ENCODE measurements at places on chromosomes 3 and 15.

GRCh38 chr15:45089712-45090373 is 24.1 kb downstream of the DUOX2 start:
- DNase-seq: no peak
- no peaks in the 10 kb centered on the region for H3K27me3 ChIP-seq
- no peaks in the 10 kb centered on the region for H3K36me3 ChIP-seq
- no peaks in the 10 kb centered on the region for H3K4me1 ChIP-seq

DNA sequence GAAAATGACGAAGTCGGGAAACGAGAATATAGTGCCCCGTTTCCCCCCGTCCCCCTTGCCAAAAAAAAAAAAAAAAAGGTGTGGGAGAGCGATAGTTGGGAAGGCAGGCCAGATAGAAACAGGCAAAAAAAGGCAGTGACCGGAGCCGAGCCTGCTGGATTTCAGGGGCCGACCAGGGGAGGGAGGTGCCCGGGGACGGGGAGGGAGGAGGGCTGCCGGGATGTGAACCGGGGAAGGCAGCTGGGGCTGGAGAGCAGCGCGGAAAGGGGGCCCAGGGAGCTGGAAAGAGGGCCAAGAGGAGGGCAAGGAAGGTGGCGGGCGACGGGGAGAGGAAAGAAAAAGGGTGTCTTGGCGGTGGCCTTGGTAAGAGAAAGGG is 837 bp downstream of the LRRN1 start:
- peak overlapping the region; percentile 82 for H3K4me3 ChIP-seq
- H3K27ac ChIP-seq: peak overlapping the region; percentile 80
- peaks cover 11% of the 10 kb centered on the region for H3K4me1 ChIP-seq
- H3K36me3 ChIP-seq: no peaks in the 10 kb centered on the region

DNA sequence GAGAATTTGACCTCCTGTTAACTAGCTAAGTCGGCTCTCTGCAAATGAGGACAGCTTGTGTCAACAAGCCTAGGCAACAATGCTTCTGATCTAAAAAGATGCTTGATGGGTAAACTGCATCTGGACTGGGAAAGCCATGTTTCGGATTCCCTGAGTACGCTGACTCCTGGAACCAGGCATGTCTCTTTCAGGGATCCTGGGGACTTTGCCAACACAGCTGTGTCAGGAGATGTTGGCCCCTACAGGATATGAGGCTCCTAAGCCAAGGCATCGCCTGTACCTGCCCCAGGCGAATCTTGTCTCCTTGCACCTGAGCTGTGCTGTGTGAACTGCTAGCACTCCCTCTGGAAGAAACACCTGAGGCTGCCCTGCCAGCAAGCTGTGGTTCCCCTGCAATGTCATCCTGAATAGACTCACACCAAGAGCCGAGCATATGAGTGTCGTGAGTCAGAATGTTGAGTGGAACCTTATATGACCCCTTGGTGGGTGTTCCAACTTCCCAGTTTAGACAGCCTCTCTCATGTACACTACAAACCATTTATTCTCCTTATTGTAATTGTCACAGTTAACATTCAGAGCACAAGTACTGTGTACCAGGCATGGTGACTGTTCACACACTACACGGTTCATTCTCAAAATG is 17.0 kb downstream of the EOGT start:
- no peaks in the 10 kb centered on the region for H3K4me1 ChIP-seq
- H3K36me3 ChIP-seq: peaks cover 6% of the 10 kb centered on the region
- H3K27ac ChIP-seq: peak overlapping the region; percentile 30
- no peaks in the 10 kb centered on the region for H3K27me3 ChIP-seq
- no peak overlapping the region for H3K4me3 ChIP-seq

DNA sequence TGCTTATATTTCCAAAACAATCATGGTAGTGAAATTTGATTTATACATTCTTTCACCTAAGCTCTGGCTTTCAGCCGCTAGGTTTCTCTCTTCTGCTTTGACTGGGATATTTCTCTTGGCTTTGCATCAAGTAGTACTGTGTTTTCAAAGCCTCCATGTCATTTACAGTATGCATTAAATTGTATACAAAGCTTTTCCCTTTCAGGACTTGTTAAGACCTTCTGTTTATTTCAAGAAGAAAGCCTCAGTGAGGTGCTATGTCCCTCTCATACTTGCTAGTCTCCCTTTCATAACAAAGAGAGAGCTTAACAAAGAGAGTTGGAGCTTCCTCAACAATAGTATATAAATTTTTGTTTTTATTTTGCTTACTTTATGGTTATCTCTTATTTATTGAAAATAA is 84.2 kb upstream of the SLC25A26 start:
- H3K27ac ChIP-seq: no peak overlapping the region
- H3K27me3 ChIP-seq: no peaks in the 10 kb centered on the region
- H3K4me1 ChIP-seq: peaks cover 3% of the 10 kb centered on the region
- H3K4me3 ChIP-seq: no peak overlapping the region
- no peaks in the 10 kb centered on the region for H3K36me3 ChIP-seq

DNA sequence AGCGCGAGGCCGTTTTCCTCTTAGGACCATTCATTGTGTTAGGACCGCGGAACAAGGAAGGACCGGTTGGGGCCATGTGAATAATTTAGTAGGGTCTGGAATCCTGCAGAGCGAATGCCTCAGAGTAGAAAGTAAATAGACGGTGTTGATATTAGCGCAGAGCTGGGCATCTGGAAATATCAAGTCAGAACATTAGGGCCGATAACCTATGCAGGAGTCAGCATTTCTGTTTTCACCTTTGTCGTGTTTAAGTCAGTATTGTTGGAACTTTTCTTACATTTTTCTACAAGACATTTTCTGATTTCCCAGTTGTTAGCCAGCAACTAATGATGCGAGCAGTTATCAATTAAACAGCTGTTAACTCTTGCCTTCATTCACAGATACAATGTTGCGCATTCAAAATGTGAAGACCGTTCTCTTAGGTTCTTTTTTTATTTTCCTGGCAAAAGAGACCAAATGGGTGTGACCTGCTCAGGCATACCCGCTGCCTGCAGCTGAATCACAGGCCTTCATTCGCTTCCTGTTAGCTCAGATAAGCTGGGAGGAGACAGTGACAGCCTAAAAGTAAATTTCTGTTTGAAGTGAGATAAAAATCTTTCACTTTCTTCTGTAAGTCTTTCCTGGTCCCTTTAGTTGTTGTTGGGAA is 966 bp upstream of the PKM start:
- H3K4me1 ChIP-seq: peaks cover 36% of the 10 kb centered on the region
- DNase-seq: peak; percentile 47
- no peaks in the 10 kb centered on the region for H3K36me3 ChIP-seq
- no peaks in the 10 kb centered on the region for H3K27me3 ChIP-seq
- peak overlapping the region; percentile 99 for H3K4me3 ChIP-seq
